ENCODE measurements at places on chromosomes 5 and 9. TPM values are rescaled to one million over a fixed set of nuclear protein-coding genes. Genes with fewer than 3 reads are reported as not detected.

GRCh38 chr9:74025402-74025925 lies 471.7 kb upstream of the RORB start:
- DNase-seq, result no peak

DNA sequence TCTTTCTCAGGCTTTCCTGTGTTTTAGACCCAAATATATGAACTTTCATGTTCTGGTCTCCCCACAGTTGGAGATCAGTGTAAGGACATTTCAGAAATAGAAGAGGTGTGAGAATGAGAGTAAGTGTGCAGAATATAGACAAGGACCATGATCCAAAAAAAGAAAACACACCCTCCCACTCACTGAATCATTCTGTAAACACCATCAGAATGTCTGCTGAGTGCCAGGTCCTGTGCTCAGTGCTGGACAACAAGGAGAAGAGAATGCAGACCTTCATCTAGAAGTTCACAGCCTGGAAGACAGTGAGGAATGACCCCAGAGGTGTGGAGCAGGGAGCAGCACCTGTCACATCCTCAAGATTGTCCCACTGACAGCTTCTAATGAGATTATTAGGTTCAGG lies 19.1 kb upstream of the SH3RF2 start:
- DNase-seq, result no peak

AK8 gene
- 5.1 TPM for total RNA-seq

CYFIP2 gene
- total RNA-seq, result 46.3 TPM

DNA sequence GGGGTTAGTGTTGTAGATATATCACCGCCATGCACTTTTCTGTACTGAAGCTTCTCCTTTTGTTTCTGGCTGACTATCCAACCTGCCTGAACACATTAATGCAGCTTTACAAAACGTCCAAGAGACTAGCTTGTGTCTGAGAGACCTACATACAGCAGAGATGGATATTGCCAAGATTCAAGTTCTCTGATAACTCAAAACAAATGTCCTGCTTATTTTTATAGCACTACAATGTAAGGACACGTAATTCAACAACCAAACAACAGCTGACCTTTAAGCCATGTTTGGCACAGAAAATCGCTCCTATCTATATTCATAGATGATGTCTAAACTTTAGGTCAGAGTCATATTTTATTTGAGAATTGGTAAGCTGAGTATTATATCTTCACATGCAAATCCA lies 76.2 kb upstream of the NTRK2 start:
- DNase-seq, result no peak

- peak; percentile 65 for DNase-seq
Observed at GRCh38 chr9:109856785-109857184, 76.8 kb downstream of the PALM2AKAP2 start.

SPATA31A3 gene
- total RNA-seq, result not detected

MARVELD2 gene
- 39.6 TPM for total RNA-seq

- no peak for DNase-seq
Observed at GRCh38 chr5:15643731-15644130, 143.8 kb downstream of the FBXL7 start.

DNA sequence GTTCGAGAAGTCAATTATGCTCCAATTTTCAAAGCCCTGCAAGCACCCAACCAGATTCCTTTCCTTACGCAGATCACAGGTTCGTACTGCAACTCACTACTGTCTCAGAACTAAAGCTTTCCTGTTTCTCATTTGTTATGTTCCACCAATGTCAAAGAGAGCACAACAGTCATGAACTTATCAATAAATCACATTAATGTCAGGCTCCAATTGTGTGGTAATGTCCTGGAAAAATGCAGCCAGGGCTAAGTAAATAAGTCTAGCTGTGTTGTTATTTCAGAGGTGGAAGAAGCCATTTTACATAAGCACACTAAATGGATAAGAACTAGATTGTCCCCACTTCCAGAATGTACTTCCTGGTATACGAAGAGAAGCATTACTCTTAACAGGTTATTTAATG lies 488.6 kb upstream of the PTGER4 start:
- no peak for DNase-seq

DNA sequence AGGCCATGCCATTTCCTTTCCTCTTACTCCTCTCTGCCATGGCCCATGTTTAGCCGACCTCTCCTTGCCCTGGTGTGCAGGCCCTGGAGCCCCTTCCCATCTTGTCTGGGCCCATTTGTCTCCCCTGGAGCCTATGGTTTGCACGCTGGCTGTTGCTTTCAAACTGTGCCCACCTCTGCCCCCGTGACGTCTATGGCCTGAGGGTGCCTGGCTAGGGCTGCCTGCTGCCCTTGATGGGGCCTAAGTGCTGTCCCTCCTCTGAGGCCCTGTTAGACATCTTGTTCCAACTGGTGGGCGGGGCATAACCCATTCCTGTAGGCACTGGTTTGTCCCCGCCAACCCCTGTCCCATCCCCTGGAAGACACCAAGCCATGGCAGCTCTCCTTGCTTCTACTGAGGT lies 22.7 kb upstream of the ENHO start:
- DNase-seq, result no peak

C5orf46 gene
- total RNA-seq, result not detected

DNA sequence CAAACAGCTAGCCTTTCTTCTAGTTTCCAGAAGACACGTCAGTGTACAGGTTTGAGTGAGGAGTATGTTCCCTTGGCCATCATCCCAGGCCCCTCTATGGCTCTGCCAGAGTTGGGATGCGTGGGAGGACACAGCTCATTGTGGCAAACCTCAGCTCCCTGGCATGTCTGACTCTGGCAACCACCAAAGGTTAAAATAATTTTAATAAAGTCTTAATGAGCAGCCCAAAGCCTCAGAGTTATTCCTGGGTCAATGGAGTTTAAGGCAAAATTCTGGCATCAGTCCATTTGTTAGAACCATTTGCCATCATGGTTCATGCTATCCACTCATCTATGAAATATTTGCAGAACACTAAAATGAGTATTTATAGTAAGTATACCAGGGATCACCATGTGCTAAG lies 79.8 kb upstream of the PAPPA start:
- DNase-seq, result no peak

DNA sequence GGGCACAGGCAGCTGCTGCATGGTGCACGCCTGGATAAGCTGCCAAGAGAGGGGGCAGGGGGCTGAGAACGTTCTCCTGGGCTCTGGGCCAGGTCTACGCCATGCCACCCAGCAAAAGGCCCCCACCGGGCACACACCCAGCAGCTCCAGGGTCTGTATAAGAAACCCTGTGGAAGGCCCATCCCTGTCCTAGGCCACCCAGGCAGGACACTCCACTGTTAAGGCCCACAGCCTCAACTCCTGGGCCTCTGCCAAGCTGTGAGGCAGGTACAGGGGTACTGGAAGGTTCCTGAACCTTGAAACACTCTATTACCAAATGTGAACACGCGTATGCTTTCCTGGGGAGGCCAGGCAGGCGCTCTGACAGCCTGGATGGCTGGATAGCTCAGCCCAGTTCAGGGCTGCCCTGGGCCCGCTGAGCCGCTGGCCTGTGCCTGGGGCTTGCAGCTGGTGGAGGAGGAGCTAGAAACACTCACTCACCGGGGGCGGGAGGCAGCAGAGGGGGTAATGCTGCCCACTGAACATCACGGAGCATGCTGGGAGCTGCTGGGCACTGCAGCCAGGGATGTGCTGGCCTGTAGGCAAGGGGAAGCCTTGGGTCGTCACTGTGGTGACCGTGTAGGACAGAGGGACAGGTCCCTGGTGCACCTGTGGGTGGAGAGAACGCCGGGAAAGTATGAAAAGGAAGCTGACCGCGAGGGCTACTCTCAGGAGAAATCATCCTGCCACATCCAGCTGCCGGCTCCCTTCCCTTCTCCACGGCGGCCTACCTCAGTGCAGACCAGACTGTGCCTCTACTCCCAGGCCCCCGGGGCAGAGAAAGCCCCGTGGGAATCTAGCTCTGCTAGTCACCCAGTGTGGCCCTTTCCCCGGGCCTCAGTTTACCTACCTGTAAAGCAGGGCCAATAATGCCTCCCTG lies 6.0 kb downstream of the RNF44 start:
- DNase-seq, result peak; percentile 60

GRCh38 chr9:10268531-10269485 lies 344.0 kb downstream of the PTPRD start:
- DNase-seq, result peak; percentile 84

- DNase-seq, result no peak
Observed at GRCh38 chr5:95358320-95358719, 32.8 kb upstream of the FAM81B start.

NR4A3 gene
- 2.3 TPM for total RNA-seq

FGF10 gene
- total RNA-seq, result 37.3 TPM

NAIF1 gene
- total RNA-seq, result 7.2 TPM

GRCh38 chr5:38422622-38423021 lies 133.8 kb downstream of the LIFR start:
- no peak for DNase-seq

DNA sequence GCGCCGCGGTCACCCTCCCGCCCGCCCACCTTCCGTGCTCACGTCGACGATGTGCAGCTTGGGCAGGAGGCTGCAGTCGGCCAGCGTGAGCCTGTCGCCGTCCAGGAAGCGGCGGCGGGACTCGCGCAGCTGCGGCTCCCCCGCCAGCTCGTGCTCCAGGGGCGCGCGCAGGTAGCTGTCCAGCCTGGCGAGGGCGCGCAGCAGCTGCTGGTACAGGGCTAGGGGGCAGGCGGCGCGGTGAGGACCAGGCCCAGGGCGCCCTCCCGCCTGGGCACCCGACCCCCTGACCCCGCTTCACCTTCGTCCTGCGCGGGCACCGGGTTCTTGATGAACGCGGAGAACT lies 1.5 kb downstream of the CLIC3 start:
- no peak for DNase-seq

SH3PXD2B gene
- 56.0 TPM for total RNA-seq

Measured in lung (tissue), 17 donors.